Activated B cell treated with CpG ODN at 0.5 μM for 24 hours (primary cell): ENCODE measurements at places on chromosomes 13 and 19. TPM values are rescaled to one million over a fixed set of nuclear protein-coding genes. Genes with fewer than 3 reads are reported as not detected.

Gene KIR3DL1
- not detected in 2 replicates for total RNA-seq

Gene NLRP4
- 0.31 and 0.34 TPM in 2 replicates for total RNA-seq

Gene DCLK1
- not detected in 2 replicates for total RNA-seq

Gene TSSK6
- 4.0 and 4.3 TPM in 2 replicates for total RNA-seq

Gene PCDH9
- total RNA-seq: 5.6 and 6.4 TPM in 2 replicates

DNA sequence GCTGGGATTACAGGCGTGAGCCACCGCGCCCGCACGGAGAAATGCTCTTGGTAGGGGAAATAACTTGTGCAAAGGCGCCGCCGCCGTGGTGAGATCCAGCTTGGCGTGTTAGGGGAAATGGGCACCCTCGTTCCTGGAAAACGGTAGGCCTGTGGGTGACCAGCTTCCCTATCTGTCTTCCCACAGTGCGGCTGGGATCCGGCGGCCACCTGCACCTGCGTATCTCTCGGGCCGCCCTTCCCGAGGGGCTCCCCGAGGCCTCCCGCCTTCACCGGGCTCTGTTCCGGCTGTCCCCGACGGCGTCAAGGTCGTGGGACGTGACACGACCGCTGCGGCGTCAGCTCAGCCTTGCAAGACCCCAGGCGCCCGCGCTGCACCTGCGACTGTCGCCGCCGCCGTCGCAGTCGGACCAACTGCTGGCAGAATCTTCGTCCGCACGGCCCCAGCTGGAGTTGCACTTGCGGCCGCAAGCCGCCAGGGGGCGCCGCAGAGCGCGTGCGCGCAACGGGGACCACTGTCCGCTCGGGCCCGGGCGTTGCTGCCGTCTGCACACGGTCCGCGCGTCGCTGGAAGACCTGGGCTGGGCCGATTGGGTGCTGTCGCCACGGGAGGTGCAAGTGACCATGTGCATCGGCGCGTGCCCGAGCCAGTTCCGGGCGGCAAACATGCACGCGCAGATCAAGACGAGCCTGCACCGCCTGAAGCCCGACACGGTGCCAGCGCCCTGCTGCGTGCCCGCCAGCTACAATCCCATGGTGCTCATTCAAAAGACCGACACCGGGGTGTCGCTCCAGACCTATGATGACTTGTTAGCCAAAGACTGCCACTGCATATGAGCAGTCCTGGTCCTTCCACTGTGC, 2.4 kb downstream of the GDF15 start:
- DNase-seq: peak; percentile 87

DNA sequence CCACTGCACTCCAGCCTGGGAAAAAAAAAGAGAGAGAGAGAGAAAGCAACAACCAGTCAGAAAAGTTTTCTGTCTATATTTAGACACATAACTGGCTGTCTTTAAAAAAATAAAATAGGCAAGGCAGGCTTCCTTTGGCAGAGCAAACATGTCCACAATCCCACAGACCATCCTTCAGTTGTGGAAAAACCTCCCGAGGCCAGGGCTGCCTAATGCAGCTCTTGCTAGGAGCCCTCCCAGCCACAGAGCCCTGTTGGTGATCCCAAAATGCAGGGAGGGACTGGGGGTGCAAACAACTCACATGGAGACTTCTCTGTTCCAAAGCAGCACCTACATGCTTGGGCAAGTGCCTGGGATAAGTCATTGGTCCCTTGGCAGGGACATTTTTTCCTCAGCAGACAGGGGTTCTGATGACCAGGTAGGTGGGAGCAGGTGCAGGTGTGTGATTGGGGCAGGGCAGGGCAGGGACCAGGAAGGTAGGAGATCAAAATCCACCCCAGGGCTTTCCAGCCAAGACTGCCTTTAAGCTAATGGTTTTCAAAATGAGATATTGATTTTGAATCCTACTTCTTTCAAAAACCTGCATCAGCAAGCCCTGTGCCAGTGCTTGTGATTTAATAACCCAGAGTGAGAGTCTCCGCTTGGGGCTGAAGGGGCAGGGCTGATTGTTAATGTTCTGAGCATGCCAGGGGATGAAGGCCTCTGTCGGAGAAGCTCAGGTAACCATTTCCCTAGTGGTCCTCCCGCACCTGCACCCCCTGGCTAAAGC, 178.5 kb downstream of the USP12 start:
- DNase-seq: no peak

DNA sequence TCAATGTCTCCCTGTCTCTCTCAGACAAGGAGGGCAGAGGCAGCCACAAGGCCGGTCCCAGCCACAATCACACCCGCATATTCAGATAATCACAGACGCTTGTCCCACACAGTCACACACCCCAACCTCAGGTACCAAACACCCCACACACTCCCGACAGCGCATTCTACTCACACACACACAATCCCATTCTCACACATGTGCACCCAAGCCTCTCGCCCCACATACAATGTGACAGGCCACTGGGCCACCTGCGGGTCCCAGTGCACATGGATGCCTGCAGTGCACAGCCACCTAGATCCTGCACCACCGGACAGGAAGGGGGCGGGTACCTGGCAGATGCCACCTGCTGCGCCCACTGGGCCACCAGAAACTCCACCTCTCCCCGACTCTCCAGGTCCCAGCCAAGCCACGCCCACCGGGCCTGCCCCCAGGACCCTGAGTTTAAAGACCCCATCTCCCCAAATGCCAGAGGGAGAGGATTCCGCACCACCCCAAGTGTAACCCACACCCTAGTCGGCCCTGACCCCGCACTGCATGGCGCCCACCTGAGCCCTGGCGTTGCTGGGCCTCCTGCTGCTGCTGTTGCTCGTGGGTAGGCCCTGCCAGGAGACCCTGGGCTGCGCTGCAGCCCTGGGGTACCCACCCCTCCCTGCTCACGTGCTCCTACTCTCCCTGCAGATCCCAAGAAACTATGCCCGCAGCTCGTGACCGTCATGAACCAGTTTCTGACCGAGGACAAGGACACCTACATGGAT, 10.6 kb downstream of the SCGB2B2 start:
- DNase-seq: no peak

GRCh38 chr19:31232180-31232579, 117.1 kb downstream of the TSHZ3 start:
- no peak for DNase-seq

- no peak for DNase-seq
Observed at GRCh38 chr19:39507715-39508364, 7.1 kb upstream of the SELENOV start.

GRCh38 chr19:38047049-38047438, 140.0 kb downstream of the SIPA1L3 start:
- DNase-seq: no peak

DNA sequence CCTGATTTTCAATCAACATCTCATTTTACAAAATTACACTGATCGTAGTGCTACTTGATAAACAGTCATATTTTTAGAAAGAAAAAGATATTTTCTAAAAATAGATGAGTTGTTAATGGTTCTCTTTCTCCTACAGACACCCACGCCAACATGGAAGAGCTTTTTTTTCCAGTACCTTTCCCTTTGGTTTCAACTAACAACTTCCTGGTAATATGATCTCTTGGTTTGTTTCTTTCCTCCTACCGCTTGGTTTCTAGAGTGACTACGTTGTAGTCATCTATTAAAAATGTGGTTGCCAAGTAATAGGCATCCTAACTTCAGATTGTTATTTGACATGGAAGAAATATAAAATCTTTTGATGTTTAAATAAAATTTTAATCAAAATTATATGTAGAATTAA, 189.0 kb downstream of the LACC1 start:
- DNase-seq: no peak

DNA sequence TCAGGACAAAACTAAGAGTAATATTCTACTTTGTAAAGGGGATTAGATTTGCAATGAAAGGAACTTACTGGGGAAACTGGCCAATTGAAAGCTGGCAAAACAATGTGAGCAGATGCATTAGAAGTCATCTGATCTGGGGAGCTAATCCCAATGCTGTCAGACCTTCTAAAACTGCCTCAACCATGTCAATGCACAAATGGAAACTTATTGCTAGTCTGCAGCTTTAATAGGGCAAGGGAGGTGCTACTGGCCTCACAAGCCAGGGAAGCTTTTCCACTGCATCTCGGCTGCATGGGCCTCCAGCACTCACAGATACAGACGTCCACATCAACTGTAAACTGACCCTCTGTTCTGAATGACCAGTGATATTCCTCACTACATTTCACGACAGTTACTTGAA, 154.2 kb downstream of the LHFPL6 start:
- no peak for DNase-seq

DNA sequence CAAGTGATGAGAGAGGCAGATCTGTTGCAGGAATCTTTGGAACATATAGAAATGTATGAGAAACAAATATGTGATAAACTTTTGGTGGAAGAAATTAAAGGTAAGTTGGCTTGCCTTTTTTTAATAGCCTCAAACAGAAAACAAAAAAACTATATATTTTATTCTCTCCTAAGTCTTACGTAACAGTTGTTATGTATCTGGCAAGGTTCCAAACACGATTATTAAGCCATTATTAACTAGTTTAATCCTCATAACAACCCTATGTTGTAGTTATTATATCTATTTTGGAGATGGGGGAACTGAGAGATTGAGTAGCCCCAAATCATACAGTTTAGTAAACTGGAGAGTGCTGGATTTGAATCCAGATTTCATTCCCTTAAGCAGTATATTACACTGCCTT, 14.7 kb downstream of the NAA16 start:
- no peak for DNase-seq

DNA sequence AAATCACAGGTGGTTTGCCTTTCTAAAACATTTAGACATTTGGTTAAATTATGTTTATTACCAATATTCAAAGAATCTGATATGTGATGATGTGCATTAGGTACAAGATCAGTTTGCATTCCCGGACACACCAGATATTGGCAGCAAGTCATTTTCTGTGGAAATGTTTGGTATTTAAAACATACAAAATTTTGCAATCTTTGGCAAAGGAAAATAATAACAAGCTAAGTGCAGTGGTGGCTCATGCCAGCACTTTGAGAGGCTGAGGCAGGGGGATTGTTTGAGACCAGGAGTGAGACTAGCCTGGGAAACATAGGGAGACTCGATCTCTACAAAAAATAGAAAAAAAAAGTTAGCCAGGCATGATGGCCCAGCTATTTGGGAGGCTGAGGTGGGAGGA, 29.1 kb upstream of the TSC22D1 start:
- no peak for DNase-seq

DNA sequence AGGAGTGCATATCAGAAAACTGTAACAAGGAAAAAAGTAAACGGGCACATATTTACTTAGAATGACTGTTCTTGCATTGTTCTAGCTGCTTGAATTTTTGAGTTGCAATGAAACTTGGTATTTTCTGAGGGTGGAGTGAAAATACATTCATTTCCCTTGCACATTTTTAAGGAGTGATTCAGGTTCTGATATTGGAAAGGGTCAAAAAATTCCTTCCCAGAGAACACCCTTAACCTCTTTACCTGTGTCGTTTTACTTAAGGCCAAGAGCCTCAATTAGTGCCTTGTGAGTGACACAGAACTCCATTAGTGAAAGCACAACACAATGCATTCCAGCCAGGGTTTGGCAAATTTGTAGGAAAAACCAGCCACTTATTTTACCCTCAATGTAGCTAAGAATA, 2.3 kb downstream of the ITGBL1 start:
- no peak for DNase-seq

DNA sequence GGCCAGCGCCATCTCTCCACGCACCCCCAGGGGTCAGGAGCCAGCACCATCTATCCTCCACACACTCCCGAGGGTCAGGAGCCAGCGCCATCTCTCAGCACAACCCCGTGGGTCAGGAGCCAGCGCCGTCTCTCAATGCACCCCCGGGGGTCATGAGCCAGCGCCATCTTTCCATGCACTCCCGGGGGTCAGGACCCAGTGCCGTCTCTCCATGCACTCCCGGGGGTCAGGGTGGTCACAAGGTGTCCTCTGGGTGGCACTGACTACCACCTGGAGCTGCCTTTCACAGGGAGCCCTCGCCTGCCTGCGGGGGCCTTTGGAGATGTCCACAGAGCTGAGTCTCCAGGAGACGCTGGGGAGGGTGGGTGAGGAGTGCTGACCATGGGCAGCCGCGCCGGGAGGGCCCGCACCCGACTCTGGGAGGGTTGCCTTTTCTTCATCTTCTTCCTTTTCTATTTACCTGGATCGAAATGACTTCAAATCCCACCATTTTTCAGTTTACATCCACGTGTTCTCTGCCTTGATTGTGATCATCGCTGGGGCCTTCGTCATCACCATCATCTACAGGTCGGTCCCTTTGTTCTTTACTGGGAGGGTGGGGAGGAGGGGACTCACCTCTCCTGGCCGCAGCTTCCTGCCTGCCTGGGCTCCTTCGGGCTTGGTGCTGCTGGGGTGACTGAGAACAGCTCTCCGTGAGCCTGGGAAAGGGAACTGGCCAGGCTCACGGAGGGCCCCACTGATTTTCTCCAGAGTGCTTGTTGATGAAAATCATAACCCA, 19.1 kb downstream of the TEX29 start:
- DNase-seq: no peak

DNA sequence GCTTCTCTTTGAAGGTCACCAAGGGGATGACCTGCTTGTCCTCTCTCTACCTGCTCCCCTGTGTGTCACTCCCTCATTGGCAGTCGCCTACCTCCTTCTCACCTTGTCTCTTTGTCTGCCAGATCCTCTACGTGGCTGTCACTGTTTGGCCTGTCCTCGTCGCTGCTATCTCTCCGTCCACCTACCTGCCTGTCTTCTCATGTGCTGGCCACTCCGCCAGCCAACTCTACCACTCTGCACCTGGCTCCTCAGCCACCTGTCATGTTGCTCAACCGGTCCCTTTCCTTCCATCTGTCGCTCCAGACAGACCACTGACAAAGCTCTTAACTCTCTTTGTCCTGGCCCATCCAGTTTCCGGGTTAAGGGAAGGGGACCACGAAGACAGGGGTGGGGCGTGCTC, at the start of gene KLK12:
Gene KLK12, minus strand, starts transcription at position 299 of the 400 bp plus-strand sequence. CDS start 381 bp downstream, outside the sequence.
- DNase-seq: no peak

- no peak for DNase-seq
Observed at GRCh38 chr19:33306853-33307792, 4.8 kb upstream of the CEBPA start.

GRCh38 chr19:50739132-50739913, 16.2 kb downstream of the CLEC11A start:
- no peak for DNase-seq

DNA sequence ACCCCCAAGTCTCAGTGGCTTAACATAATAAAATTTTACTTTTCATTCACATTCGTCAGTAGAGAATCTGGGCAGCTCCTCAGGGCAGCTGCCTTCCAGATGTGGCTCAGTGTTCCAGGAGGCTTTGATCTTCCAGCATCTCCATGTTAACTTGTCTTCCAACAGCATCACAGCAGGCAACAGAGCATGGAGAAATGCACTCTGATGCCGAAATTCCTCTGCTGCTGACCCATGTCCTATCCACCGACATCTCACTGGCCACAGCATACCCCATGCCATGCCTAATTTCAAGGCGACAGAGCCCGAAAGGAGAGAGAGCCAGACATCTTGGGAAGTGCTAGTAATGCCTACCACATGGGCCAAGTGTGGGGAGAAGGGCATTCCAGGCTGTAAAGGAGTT, 64.9 kb upstream of the MEDAG start:
- DNase-seq: no peak
